Psoas muscle (tissue), 8 donors: ENCODE measurements at places on chromosomes 4 and X. TPM values are rescaled to one million over a fixed set of nuclear protein-coding genes. Genes with fewer than 3 reads are reported as not detected.

GRCh38 chrX:155326610-155327009 lies 7.8 kb downstream of the CLIC2 start:
- no peaks in the 10 kb centered on the region for H3K27me3 ChIP-seq
- no peak for DNase-seq
- H3K36me3 ChIP-seq = no peaks in the 10 kb centered on the region
- no peak overlapping the region for H3K4me3 ChIP-seq
- no peak overlapping the region for H3K27ac ChIP-seq

DNA sequence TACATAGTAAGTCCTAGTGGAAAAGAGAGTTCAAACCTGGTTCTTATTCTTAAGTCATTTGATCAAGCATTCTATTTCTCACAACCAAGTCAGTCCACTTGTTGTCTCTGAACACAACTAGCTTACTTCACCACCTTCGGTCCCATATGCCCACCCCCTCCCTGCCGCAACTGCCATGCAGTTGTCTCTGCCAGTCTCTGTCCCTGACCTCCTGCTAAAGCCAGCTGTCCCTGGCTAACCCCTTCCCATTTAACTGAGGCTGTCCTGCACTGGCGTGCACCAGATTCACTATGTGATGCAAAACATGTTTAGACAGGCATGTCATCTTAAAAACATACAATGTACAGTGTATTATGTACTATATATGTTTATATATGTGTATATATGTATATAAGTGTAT lies 12.7 kb downstream of the FRAS1 start:
- peak overlapping the region; percentile 17 for H3K4me3 ChIP-seq
- peak; percentile 55 for DNase-seq
- no peaks in the 10 kb centered on the region for H3K27me3 ChIP-seq
- H3K36me3 ChIP-seq = no peaks in the 10 kb centered on the region
- H3K27ac ChIP-seq = peak overlapping the region; percentile 70
- peaks cover 9% of the 10 kb centered on the region for H3K4me1 ChIP-seq

DNA sequence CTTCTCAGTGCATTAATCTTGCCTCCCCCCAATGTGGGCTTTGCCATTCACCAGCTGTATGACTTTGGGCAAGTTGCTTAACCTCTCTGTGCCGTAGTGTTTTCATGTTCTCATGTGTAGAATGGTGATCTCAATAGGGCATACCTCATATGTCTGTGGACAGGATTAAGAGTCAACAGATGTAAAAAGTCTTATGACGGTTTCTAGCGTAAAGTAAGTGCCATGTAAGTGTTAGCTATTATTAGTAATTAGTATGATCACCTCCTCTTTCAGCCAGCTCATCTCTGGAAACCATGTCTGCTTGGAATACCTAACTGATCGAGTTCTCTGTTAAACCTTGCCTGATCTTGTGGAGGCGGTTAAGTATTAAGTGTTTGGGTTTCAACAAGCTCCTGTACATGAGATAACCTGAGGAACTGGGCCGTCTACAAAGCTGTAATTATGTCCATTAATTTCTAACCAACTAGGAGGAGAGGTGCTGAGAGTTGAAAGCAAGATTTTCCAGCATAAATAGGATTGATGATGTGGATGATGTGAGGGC lies 66.3 kb downstream of the TSC22D3 start:
- no peak overlapping the region for H3K4me3 ChIP-seq
- peaks cover 5% of the 10 kb centered on the region for H3K36me3 ChIP-seq
- H3K27ac ChIP-seq = no peak overlapping the region
- DNase-seq = no peak

DNA sequence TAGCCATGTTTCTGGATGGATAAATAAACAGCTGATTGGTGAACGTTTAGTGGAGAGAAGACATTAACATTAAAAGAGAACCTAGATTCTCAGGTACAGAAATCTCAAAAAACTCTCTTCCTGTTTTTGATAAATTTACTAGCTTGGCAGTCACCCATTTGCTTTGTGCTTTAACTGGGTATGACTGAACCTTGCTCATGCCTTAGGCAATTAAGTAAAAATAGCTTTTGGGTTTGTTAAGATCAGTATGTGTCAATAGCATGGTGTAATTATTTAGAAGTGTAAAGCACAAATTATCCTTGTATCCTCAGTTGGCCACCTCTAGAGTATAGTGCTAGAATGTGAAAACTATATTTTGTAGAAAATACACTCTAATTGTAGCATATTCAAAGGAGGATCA lies 200.0 kb downstream of the CFAP299 start:
- no peaks in the 10 kb centered on the region for H3K4me1 ChIP-seq
- H3K36me3 ChIP-seq = no peaks in the 10 kb centered on the region
- no peak for DNase-seq
- no peak overlapping the region for H3K27ac ChIP-seq
- H3K4me3 ChIP-seq = no peak overlapping the region

GRCh38 chr4:152935143-152935542 lies 980 bp upstream of the FHDC1 start:
- H3K27me3 ChIP-seq = peaks cover 22% of the 10 kb centered on the region
- peaks cover 9% of the 10 kb centered on the region for H3K4me1 ChIP-seq
- H3K36me3 ChIP-seq = no peaks in the 10 kb centered on the region
- no peak overlapping the region for H3K27ac ChIP-seq
- H3K4me3 ChIP-seq = no peak overlapping the region

GRCh38 chr4:76605099-76605563 lies 170.1 kb downstream of the SHROOM3 start:
- no peaks in the 10 kb centered on the region for H3K36me3 ChIP-seq
- DNase-seq = no peak
- H3K4me3 ChIP-seq = no peak overlapping the region
- no peak overlapping the region for H3K27ac ChIP-seq

GRCh38 chrX:40177489-40177888 lies 79.7 kb upstream of the BCOR start:
- no peak for DNase-seq
- H3K27me3 ChIP-seq = no peaks in the 10 kb centered on the region
- peak overlapping the region; percentile 86 for H3K27ac ChIP-seq
- peaks cover 10% of the 10 kb centered on the region for H3K4me1 ChIP-seq
- no peaks in the 10 kb centered on the region for H3K36me3 ChIP-seq
- H3K4me3 ChIP-seq = peak overlapping the region; percentile 70

GRCh38 chr4:74675673-74676279 lies 118.5 kb downstream of the BTC start:
- no peak overlapping the region for H3K4me3 ChIP-seq
- no peaks in the 10 kb centered on the region for H3K4me1 ChIP-seq
- no peak overlapping the region for H3K27ac ChIP-seq
- no peak for DNase-seq
- H3K27me3 ChIP-seq = no peaks in the 10 kb centered on the region

GRCh38 chrX:22117633-22118032 lies 85.5 kb downstream of the PHEX start:
- no peaks in the 10 kb centered on the region for H3K4me1 ChIP-seq
- no peak for DNase-seq
- H3K36me3 ChIP-seq = no peaks in the 10 kb centered on the region

- no peak for DNase-seq
- H3K27ac ChIP-seq = no peak overlapping the region
- H3K4me3 ChIP-seq = no peak overlapping the region
- H3K36me3 ChIP-seq = no peaks in the 10 kb centered on the region
- H3K27me3 ChIP-seq = no peaks in the 10 kb centered on the region
- H3K4me1 ChIP-seq = no peaks in the 10 kb centered on the region
Observed at GRCh38 chr4:170990989-170991589, 822.1 kb upstream of the GALNTL6 start.

DNA sequence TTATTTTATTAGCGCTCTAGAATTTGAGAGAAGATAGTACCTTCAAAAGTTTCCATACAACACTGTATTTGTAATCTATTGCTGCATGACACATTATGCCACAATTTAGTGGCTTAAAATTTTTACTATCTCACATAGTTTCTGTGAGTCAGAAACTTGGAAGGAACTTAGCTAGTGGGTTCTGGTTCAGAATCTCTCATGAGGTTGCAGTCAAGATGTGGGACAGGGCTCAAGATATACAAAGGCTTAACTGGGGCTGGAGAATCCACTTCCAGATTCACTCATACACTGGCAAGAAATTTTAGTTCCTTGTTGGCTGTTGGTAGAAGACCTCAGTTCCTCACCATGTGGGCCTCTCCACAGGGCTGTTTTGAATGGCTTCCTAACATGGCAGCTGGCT lies 11.5 kb upstream of the C4orf54 start:
- no peak for DNase-seq
- no peaks in the 10 kb centered on the region for H3K27me3 ChIP-seq
- no peaks in the 10 kb centered on the region for H3K36me3 ChIP-seq
- H3K4me3 ChIP-seq = no peak overlapping the region

GRCh38 chrX:2894885-2895292 lies 34.2 kb downstream of the ARSD start:
- H3K27ac ChIP-seq = no peak overlapping the region
- H3K36me3 ChIP-seq = no peaks in the 10 kb centered on the region
- no peak overlapping the region for H3K4me3 ChIP-seq
- H3K4me1 ChIP-seq = no peaks in the 10 kb centered on the region

DNA sequence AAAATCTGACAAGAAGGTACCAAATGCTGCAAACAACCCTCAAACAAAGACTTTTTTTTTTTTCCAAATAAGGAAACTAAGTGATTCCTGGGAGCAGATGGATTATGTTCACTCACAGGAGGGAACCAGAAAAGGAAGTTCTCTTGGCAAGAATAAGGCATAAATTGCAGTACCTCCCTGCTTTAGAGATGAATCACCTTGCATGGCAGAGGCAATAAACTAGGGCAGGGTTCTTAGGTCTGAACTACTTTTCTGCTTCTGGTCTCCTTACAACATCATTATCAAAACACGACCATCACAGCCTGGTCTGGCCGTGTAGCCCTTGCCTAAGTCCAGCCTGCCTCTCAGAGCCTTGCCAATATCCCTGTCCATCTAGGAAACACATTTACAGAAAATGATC lies 6.3 kb downstream of the TMEM31 start:
- no peak overlapping the region for H3K27ac ChIP-seq
- H3K36me3 ChIP-seq = no peaks in the 10 kb centered on the region
- H3K27me3 ChIP-seq = no peaks in the 10 kb centered on the region
- H3K4me1 ChIP-seq = no peaks in the 10 kb centered on the region

- H3K4me1 ChIP-seq = no peaks in the 10 kb centered on the region
- H3K27ac ChIP-seq = no peak overlapping the region
- no peaks in the 10 kb centered on the region for H3K27me3 ChIP-seq
- H3K4me3 ChIP-seq = no peak overlapping the region
Observed at GRCh38 chr4:80423553-80424224, 88.2 kb downstream of the CFAP299 start.

DNA sequence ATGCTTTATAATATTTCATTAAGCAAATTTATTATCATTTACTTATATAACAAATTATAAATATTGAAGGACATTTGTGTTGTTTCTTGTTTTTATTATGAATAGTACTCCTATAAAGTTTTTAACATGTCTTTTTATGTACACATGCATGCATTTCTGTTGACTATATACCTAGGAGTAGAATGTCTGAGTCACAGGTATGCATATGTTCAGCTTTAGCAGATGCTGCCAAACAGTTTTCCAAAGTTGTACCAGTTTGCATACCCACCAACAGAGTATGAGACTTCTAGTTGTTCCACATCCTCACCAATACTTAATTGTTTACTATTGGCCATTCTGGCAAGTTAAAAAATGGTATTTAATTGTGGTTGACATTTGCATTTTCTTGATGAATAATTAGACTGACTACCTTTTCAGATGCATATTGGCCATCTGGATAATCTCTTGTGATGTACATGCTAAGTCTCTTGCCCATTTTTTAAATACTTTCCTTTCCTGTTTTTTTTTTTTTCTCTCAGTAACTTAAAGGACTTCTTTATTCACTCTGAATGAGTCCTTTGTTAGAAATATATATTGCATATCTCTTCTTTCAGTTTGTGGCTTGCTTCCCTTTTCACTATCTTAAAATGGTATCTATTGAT lies 132.2 kb upstream of the TRIM2 start:
- no peaks in the 10 kb centered on the region for H3K36me3 ChIP-seq
- no peaks in the 10 kb centered on the region for H3K27me3 ChIP-seq
- H3K4me3 ChIP-seq = no peak overlapping the region
- no peak overlapping the region for H3K27ac ChIP-seq
- DNase-seq = no peak

STEEP1 gene
- 15.4 TPM for total RNA-seq

DGKK gene
- total RNA-seq = not detected

ELMOD2 gene
- 8.3 TPM for total RNA-seq

APOO gene
- total RNA-seq = 29.7 TPM

PALLD gene
- total RNA-seq = 187 TPM

TMSB15B gene
- not detected for total RNA-seq
